ENCODE measurements at places on chromosomes 12 and 14.

GRCh38 chr12:121505513-121505912 lies 75.3 kb downstream of the KDM2B start:
- DNase-seq: no peak

DNA sequence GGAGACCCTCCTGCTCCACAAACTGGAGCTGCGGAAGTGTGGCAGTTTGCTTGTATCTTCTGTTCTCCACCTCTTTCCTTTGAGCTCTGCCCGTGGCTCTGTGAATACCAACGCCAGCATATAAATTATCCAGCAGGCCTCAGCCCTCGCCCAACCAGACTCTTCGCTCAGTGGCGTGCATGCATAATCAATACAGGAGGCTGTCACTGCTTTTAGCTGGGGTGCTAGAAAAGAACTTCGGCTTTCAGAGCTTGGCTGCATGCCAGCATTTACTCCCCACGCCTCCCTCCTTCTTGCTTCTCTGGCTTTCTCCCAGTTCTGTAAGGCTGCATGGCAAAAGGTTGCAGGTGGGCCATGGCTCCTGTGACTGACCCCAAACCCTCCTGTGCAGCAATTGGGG lies 26.9 kb downstream of the NRXN3 start:
- DNase-seq: no peak

DNA sequence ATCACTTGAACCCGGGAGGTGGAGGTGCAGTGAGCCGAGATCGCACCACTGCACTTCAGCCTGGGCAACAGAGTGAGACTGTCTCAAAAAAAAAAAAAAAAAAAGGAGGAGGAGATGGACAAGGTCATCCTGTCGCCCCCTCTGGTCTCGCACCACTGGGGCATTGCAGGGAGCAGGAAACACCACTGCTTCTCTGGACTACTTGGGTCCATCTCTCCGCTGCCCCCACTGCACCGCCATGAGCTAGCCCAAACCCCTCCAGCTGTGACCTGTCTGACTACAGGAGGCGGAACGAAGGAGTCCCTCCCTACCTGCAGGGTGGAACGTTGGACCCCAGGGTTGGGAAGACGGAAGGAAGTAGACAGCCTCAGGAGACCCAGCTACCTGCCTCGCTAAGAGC lies 18.2 kb upstream of the FAM222A start:
- no peak for DNase-seq

DNA sequence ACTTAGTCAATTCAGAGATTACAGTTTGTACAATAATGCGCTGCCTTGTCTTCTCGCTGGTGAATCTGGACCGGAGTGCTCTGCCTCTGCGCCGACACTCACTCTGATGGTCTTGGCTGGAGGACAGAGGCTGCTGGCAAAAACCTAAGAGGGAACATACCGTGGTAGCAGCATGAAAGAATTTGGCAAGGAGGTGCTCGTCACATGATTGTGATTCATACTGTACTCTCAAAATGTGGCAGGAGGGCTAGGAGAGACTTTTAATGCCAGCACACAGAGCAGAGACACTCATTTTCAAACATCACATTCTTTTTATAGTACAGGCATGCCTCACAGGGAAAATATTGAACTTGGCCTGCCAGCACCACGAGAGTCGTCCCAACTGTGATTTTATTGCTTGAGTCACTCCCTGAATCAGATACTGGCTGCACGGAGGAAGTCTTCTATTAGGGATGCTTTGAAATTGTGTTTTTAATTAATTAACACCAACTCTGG lies 67.8 kb downstream of the HMGA2 start:
- no peak for DNase-seq

DNA sequence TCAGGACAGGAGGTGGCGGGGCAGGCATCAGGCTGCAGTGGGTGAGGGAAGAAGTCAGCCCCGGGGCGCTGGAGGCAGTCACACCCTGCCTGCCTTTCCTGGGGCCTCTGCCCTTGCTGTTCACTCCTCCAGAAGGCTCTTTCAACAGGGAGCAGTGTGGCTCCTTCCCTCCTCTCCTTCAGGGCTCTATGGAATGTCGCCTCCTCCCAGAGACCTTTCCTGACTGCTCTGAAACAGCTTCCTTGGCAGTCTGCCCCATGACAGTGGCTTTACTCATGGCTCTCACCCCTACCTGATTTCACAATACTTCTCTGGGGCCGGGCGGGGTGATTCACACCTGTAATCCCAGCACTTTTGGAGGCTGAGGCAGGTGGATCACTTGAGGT lies 7.1 kb downstream of the RHOF start:
- no peak for DNase-seq

- DNase-seq: no peak
Measured at GRCh38 chr12:58818546-58818945, 101.8 kb downstream of the LRIG3 start.

DNA sequence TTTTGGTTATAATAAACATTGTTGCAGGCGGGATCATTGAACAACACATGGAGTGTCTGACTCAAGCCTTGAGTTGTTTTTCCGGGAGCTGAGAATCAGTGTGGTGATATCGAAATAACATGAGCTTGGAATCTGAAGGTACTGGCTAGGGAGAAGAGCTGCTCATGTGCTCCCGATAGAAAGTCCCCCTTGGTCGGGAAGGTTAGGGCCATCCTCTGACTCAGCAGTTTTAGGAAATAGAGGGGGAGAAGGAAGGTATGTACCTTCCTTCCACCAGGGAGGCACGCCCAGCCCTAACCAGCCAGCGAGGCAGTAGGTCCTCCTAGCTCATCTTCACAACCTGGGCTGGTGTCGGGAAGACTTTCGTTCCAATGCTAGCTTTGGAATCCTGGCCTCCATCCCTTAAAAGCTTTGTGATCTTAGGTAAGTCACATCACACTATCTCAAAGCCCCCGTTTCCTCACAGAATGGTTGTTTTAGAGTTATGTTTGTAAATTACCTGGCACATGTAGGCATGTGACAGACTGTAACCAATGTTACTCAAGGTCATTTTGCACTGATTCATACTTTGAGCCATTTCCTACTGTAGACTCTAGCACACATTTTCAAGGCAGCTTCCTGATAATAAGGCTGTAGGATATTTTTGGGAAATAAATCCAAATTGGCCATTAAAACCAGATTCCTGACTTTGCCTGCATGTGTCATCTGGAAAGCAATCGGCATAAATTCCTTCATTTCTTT lies 1.9 kb upstream of the RAB35 start:
- no peak for DNase-seq

- no peak for DNase-seq
Measured at GRCh38 chr14:54026671-54027070, 70.0 kb upstream of the BMP4 start.

DNA sequence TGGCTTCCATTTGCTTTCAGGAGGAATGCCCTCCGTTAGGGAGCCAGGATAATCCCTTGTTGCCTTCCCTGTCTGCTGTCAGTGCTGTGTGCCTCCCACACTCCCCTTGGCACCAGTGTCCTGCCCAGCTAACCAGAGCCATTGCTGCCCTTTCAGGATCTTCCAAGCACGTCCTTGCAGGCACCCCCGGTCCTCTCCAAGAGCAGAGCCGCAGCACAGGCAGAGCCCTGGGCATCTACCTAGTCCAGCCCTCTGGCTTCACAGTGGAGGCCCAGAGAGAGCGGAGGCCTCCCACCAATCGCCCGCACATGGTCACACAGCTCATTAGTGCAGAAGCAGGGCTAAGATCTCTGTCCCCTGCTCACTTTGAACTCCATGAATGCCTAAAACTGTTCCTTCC lies 39.0 kb upstream of the TSPAN9 start:
- DNase-seq: no peak

DNA sequence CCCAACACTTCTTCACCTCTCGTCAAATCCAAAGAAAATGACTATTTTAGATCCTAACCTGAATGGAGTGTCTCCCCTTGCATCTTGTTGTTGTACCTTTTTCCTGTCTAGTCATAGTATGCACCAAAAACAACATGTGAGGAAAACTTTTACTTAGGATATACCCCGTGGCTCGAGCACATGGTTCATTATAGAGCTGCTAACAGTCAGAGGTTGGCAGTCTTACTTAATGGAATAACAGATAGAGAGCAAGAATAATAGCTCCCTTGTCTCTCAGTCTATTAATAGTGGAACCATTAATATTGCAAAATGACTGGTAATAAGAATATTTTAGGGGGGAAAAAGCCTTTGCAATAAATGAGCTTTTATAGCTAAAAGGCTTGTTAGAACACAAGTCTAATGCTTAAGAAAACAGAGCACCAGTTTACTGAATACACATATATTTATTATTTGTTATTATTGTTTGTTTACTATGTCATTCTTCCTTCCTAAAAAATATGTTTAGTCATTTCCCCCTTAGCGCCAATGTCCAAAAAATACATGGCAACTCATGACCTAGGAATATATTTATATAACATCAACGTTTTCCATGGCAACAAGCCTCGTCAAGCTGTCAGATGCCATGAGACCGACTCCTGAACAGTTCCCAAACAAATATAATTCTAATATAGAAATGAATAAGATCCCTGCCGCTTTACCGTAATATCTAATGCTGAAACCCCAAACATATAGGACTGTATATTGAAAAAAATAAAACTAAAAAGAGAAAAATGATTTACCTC lies 592.4 kb downstream of the SOX5 start:
- DNase-seq: no peak

- DNase-seq: no peak
Measured at GRCh38 chr14:38255408-38255672, 553 bp downstream of the CLEC14A start.

- DNase-seq: no peak
Measured at GRCh38 chr12:93137656-93138612, 208.8 kb upstream of the EEA1 start.

GRCh38 chr12:108214486-108214885 lies 85.4 kb downstream of the WSCD2 start:
- DNase-seq: no peak

GRCh38 chr14:51521764-51522163 lies 129.9 kb upstream of the FRMD6 start:
- DNase-seq: no peak

- DNase-seq: no peak
Measured at GRCh38 chr12:19938031-19938430, 430.3 kb upstream of the PDE3A start.

DNA sequence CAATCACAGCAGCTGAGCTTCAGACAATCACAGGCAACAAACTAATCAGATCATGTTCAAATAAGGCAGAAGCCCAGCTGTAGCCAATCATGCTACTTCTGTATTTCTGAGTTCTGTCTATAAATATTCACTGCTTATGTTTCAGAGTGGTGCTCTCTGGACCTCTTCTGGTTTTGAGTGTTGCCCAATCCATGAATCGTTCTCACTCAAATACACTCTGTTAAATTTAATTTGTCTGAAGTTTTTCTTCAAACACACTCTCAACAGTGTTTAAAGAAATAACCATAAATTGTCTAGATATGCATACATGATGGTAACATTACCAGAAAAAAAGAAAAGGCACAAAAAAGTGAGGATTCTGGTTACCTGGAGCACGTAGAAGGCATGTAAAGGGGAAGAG lies 77.9 kb upstream of the BBS10 start:
- no peak for DNase-seq

DNA sequence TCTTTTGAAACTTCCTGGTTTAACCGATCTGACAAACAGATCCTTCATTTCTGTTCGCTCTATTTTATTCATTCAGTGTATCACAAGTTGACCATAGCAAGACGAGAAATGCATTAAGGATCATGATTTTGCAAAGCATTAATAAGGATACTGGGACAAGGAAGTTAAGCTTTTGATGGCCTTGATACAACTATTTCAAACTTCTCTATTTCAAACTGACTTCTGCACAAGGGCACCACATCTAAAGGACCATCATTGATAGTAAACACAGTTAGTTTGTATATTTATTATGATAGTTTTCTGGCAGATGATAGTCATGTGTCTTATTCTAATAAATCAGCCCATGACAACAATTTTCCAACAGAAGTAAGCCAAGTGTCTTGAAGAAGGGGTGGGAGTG lies 25.8 kb upstream of the PLXNC1 start:
- no peak for DNase-seq

DNA sequence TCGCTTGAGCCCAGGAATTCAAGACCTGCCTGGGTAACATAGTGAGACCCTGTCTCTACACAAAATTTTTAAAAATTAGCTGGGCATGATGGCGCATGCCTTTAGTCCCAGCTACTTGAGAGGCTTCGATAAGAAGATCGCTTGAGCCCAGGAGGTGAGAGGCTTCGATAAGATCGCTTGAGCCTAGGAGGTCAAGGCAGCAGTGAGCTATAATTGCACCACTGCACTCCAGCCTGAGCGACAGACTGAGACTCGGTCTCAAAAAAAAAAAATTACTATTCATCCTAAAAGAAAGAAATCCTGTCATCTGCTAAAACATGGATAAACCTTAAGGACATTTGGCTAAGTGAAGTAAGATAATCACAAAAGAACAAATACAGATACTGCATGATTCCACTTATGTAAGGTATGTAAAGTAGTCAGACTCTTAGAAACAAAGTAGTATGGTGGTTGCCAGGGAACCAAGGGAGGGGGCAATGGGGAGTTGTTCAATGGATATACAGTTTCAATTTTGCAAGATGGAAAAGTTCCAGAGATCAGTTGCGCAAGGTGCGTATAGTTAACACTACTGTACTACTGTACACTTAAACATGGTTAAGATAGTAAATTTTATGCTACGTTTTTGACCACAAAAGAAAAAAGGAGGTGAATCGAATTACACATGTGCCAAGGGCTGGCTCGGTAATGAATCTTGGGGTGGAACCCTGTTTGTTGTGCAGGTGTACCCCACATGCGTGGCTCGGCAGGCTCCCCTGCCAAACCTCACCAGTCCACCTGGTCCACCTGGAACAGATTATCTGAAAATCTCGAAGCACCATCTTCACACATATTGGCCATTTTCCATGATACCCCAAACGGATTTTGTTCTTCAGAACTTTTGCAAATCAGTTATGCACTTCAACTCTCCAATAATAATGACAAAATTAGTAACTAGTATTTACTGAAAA lies 18.3 kb upstream of the ATP2A2 start:
- DNase-seq: no peak

GRCh38 chr12:19130224-19131024 lies 891 bp downstream of the PLEKHA5 start:
- no peak for DNase-seq

DNA sequence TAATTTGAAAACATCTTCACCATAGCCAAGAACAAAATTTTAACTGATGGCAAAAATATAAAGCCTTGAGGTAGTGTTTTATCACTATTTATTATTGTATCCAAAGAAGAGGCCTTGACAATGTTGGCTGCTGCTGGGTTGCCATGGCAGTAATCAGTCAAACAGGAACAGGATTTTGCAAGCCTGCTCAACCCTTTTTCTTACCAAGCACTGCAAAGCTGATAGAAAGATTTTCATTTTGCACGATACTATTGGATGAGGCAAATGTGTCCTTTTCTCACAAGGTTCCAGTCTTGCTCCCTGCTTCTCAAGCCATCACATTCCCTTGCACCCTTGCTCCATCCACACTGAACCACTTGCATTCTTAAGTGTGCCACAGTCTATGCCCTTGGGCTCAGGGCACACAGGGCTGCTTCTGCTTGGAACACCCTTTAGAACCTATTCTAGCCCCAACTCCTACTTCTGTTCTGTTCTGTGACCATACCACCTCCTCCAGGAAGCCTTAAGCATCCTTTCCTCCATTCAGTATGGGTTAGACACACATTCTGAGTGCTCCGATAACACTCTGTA lies 76.5 kb upstream of the AMIGO2 start:
- no peak for DNase-seq
